ENCODE measurements at places on chromosomes 2 and 18. TPM values are rescaled to one million over a fixed set of nuclear protein-coding genes. Genes with fewer than 3 reads are reported as not detected.
A peak's percentile ranks its signal among the peaks of the same experiment; 100 is the strongest.

DNA sequence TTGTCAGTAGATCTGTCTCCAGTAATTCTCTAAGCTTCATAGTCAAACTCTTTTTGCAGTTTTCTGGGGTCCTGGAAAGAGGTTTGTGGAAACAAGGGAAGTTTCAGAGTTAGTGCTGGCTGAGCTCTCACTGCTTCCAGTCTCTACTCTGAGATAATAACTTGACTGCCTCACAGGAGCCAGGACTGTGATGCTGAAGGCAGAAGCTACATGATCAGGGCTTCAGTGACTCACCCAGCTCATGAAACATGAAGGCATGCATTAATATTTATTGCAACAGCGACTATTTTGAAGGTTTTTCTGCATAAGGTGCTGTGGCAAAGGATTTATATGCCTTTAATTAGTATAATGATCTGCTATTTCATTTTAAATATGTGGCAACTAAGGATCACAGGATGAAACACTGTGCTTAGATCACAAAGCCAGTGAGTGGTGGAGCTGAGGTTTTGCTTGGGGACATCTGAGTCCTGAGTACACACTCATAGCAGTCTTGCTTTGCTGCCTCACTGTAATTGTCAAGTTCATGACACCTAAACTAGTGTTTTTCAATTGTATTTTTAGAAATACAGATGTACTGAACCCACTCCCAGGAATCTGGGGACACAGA is 448.4 kb upstream of the GCFC2 start:
- no peak for DNase-seq

DNA sequence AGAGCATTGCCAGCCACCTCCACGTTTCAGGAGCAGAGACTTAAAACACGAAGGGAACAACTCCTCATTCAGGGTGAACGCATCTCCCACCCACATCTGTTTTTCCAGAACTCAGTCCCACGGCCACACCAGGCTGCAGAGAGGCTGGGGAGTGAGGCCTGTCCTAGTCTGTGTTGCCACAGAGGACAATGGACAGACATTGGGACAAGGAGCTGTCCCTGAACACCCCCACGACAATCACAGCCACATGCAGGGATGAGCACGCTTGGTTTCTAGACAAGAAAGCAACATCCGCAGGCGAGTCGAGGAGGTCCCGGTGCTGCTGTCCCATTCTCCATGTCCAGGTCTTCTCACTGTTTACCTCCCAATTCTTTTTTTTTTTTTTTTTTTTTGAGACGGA is 167.4 kb downstream of the EIPR1 start:
- no peak for DNase-seq

GRCh38 chr2:17104454-17104853 is 413.8 kb downstream of the RAD51AP2 start:
- peak; percentile 15 for DNase-seq

DNA sequence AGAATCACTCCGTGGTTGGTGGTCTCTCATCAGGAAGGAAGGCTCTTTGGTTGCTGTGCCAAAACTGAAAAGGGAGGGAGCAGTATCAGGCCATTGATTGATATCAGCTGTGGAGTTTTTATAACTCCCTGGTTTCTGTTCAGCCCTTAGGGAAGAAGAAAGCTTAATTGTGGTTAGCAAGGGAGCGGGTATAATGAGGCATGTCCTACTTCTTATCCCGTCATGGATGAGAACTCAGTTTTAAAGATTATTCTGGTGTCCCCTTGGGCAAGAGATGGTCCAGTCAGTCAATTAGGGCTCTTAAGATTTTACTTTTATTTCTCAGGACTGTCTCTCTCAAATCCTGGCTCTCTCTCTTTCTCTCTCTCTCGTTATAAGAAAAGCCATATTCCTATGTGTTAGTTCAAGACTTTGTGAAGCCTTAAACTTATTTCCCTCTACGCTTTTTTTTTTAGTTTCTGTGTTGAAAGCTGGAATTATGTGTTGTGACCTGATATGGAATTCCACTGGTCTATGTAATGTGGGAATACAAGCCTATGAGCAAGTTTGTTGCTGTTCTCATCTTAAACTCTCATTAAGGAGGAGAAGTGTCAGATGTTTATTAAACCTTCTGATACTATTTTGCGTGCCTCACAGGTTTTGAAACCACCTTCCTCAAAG is 514.0 kb upstream of the CDH2 start:
- no peak for DNase-seq

DNA sequence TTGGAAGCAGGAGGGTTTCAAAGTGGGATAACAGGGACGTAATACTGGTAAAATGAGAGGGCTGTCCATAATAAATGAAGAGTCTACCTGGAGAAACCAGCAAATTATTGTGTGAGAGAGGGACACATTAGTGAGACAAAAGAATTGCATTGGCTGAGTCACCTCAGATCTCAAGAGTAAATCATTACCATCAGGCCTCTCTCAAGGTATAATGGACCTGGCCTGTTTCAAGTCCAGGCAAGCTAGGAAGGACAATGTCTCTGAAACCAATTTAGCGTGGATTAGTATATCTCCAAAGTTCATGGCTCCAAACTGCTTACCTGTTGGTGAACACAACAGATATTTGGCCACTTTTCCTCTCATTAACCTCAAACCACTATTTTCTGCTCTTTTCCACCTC is 471.4 kb downstream of the CMPK2 start:
- no peak for DNase-seq

DNA sequence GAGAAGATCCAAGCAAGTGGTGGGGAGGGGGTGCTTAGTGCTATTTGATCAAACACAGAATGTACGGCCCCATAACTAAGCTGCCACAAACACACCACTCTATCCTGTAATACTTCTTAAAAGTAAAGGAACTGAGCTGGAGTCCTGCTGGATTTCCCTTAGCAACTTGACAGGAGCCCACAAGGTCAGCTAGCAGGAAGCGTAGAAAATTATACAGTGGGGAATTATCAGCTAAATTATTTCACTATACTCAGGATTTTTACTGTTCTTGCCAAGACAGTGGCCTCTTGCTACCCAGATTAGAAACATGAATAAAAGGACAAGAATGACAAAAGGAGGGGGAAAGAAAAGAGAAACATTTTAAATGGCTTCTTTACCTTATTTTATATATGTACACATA is 217.1 kb downstream of the ZNF521 start:
- no peak for DNase-seq

DNA sequence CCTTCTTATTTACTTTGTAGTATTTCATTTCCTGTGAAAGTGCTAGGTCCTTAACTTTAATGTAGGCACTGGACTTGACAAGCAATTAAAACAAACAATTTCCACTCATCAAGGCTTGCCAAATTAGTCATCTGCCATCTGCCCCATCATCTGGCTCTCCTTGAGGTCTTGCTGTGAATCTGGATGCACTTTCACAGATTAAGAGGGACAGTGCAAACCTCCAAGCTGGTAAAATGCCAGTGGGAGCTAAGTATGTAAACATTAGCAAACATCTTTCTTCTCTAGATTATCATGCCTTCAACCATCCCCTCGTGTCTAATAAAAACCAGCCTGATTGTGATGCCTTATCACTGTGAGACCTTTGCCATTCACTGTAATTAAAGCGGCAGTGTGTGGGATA is 402.9 kb downstream of the ERBB4 start:
- DNase-seq: no peak

GRCh38 chr2:96556441-96557330 is 20.1 kb downstream of the ARID5A start:
- DNase-seq: no peak

GRCh38 chr2:1458432-1458831 is 45.2 kb downstream of the TPO start:
- no peak for DNase-seq

CSRNP3 gene
- total RNA-seq: 2.4 TPM

GBX2 gene
- total RNA-seq: 18.4 TPM

CYS1 gene
- not detected for total RNA-seq

PSMG2 gene
- 75.6 TPM for total RNA-seq

TANC1 gene
- total RNA-seq: 15.1 TPM

Data from SJCRH30 (cell line).